Stimulated activated CD8-positive, alpha-beta memory T cell treated with anti-CD3 and anti-CD28 coated beads, Interleukin-7, amount 100 ng/mL, for 4 hours (primary cell): ENCODE measurements at places on chromosomes 16 and 17.

DNA sequence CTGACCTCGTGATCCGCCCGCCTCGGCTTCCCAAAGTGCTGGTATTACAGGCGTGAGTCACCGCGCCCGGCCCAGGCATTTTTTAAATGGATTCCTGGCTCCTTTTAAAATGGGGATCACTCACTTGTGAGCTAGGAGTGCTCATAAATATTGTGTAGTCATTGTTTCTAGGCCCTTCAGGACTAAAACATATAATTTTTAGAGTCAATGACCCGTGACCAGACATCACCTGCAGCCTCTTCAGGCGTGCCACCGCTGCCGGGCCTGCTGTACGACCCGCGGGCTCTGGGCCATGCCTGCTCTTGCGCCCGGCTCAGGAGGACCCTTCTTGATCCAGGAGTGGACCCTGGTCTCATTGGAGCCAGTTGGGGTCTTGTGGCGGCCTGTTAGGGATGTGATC is 30.8 kb downstream of the EFCAB5 start:
- no peak for DNase-seq

DNA sequence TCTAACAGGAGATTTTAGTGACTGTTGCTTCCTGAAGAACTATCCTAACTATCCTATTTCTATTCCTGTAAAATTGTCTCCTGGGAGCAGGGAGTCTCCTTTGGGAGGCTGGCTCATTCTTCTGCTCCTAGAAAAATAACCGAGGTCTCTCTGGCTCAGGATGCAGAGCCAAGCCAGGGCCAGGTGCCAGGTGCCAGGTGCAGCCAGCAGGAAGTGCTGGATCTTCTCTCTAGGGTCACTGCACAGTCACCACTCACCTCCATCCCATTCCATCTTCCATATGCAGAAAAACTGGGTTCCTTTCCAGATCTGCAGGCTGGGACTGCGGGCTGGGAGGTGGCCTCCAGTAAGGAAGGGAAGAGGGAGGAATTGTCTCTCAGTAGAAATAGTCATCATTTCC is 3.8 kb upstream of the TMC7 start:
- no peak for DNase-seq

DNA sequence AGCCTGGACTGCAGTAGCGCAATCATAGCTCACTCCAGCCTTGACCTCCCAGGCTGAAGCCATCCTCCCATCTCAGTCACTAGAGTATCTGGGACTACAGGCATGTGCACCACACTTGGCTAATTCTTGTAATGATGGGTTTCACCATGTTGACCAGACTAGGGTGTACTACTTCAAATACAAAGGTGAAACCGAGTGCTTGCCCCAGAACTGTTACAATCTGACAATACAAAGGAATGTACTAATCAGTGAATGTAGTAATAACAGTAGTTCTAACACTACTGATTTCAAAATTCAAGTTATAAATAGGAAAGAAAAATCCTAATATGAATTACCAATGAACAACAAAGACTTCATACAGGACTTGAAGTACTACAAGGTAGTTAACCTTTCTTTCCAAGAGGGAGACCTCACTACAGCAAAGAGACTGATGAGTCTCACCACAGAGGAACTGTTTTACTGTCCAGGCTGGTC is 24.4 kb downstream of the CRK start:
- DNase-seq, result no peak

DNA sequence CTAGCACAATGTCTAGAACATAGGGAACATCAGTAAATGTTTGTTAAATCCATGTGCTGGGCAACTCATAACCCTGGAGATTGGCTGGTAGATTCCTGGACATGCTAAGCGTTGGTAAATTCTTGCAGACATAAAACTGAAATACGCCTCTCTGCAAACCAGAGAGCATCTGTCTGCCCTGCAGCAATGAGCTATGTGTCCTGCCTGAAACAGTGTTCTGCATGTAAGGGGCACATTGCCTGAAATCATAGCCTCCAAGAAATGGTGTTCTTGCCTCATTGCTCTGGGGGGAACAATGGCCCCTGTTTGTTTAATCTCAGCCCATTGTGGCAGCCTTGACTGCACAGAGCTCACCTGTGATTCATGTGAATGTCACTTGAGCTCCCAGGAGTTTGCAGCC is 113.5 kb upstream of the CCL2 start:
- no peak for DNase-seq

- no peak for DNase-seq
Observed at GRCh38 chr17:31915456-31916100, 14.1 kb upstream of the UTP6 start.

GRCh38 chr17:66790501-66791061 is 44.3 kb upstream of the CACNG5 start:
- no peak for DNase-seq

- no peak for DNase-seq
Observed at GRCh38 chr17:44307387-44308186, 814 bp upstream of the RUNDC3A start.

GRCh38 chr17:796609-797008 is 14.5 kb downstream of the MRM3 start:
- no peak for DNase-seq

GRCh38 chr16:58492735-58493134 is 7.2 kb upstream of the NDRG4 start:
- DNase-seq, result no peak

DNA sequence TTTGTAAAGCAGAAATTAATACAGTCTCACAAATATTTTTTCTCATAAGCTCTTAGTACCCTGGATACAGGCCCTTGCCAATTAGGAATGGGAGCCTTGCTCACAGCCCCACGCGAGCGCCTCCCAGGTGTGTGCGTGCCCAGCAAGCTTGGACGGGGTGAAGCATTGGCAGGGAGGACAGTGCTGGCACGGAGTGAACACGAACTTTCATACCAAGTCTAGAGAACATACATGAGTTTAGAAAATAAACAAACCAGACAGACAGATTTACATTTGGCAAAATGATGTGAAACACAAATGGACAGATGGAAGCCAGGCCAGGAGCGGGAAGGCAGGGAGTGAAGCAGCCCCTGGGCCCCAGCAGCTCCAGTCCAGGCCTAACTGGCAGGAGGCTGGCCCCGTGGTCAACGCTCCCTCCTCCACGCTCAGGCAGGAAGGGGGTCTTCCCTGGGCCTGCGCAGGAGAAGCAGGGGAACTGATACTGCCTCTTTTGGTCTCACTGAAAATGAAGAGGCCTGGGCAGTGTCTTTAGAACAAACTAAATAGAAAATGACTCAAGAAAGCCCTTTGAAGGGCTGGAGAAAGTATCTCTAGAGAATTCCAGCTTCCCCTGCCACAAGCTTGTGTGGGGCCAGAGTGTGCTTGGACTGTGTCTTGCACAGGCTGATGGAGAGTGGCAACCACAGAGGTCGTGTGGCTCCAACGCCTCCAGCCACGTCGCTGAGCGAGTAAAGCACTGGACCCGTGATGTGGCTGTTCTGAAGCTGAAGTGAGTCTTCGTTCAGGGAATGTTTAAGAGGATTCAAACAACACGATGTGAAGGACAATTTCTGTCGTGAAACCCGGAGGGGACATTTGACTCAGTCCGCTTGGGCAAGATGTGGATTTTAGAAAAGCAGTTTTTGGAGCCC is 9.9 kb upstream of the FOXJ1 start:
- no peak for DNase-seq

GRCh38 chr17:46072998-46073397 is 73.9 kb downstream of the STH start:
- no peak for DNase-seq

DNA sequence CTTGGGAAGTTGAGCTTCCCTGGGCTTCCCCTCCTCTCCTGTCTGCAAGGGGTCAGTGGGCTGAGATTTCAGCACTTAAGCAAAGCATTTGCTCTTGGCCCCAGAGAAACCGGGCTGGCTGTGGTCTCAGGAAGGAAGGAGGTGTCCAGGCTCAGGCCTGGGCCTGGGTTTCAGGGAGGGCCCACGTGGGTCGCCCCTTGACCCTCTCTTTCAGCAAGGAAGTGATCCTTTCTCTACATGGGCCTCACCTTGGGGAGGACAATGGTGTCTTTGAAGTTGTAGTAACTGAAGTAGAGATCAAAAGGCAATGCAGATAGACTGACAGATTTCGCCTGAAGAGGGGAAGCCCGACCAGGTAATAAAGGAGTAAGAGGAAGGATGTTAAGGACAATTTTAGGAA is 2.7 kb downstream of the NOD2 start:
- DNase-seq, result no peak

GRCh38 chr17:40219594-40220338 is 662 bp downstream of the WIPF2 start:
- DNase-seq, result no peak

GRCh38 chr17:49508061-49508865 is 13.2 kb downstream of the NGFR start:
- DNase-seq, result no peak

DNA sequence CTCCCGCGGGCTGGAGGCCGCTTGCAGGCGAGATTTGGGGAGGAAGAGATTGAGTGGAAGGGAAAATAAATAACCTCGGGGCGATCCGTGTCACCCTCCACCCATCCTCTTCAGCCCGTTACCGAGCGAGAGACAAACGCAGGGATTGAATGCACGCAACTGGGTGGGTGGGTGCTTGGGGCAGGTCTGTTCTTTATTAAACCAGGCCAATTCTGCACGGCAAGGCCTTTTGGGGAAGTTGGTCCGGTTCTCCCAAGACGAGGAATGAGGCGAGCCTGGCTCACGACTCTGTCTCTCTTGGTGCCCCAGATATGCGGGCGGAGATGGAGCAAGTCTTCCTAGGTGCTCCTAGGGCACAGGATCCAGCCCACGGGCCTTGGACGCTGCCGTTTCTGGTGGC is 396 bp upstream of the HOXB7 start:
- no peak for DNase-seq

DNA sequence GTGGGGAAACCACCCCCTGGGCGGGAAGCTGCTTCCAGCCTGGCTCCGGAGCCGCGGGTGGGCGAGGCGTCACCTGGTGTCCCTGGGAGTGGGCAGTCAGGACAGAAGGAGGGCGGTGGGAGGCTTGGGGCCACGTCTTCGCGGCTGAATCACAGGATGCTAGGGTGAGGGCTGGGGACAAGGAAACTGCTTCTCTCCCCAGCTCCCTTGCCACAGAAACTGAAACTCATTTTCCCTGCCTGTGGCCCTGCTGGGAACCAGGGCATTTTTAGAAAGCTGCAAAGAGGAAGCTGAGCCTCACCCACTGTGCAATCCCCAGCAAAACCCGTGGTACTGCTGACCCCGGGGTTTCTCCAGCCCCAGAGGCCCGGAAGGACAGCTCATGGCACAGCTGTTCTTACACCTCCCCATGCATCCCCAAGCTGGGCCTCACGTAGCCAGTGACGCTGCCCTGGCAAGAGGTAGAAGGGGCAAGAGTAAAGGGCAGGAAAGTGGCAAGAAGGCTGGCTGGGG is 8.2 kb downstream of the RHBDF2 start:
- DNase-seq, result no peak

DNA sequence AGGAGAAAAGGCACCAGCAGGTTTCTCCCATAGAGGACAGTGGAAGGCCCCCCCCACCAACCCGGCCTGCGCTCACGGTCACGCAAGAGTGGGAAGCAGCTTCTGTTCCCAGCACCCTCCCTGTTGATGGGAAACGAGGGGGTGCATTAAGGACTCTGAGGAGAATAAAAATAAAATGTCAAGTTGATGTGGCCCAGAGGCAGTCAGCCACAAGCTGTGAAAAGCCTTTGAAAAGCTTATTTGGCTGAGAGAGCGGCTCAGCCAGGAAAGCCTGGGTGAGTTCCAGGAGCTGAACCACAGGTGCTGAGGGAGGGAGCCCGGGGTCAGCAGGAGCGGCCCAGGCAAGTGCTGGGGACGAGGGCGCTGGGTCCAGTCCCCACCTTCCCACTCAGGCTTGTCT is 26.9 kb upstream of the SPATA32 start:
- no peak for DNase-seq

DNA sequence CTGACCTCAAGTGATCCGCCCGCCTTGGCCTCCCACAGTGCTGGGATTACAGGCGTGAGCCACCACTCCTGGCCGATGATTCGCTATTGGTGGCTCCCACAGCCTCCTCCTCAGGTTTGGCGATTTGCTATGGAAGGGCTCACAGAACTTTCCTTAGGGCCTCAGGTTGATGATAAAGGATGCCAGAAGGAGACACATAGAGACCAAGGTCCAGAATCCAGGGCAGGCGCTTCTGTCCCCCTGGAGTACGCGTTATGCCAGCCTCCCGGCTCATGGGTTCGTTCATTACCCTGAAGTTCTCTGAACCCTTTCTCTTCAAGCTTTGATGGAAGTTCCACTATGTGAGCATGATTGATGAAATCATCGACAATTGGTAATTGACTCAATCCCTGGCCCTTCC is 19.9 kb downstream of the LGALS3BP start:
- DNase-seq, result no peak

GRCh38 chr16:9447195-9447551 is 355.7 kb downstream of the HAPSTR1 start:
- DNase-seq, result no peak

DNA sequence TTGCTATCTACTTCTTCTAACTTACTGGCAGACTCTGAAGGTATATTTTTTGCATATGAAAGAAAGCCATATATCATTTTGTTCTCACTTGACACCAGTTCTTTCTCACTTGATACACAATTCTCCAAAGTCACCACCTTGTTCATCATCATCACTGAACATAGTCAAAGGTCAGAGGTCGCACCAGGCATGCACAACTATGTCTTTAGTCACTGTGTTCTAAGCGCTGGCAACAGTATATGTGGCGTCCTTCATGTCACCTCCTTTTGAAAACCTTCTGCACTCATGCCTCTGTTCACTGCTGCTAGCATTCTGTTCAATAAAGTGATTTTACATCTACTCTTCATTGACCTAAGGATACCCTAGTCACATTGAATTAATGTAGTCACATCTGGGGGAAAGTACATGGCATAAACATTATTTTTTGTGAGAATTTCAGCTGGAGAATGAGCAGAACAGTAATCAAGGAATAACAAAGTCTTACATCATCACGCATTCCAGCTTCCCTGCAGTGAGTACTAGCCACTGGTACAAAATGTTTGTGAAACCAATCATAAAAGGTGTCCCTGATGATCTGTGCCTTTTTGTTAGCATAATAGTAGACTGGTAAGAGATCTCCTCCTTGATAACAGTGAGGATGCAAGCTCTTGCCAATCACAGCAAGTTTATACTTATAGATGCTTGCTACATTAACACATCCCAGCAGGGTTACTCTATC is 20.5 kb upstream of the TBX4 start:
- no peak for DNase-seq

- no peak for DNase-seq
Observed at GRCh38 chr16:54027558-54027957, 259.0 kb downstream of the IRX3 start.

DNA sequence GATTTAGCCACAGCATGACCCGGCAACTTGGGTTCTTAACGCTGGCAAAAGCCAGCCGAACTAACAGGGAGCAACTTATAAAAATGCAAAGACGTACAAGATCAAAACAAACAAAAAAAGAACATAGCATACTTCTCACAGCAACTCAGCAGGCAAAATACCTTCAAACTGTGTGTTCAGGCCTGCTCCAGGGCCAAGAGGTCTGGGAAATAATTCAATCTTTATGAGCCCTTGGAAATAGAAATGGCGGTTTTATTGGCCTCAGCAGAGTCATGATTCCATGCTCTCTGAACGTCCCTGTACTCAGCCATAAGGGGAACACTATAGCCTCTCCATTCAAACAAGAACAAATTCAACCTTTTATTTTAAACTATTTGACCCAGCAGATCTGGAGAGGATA is 101.3 kb upstream of the C17orf78 start:
- no peak for DNase-seq

GRCh38 chr17:47815106-47815918 is 6.3 kb downstream of the OSBPL7 start:
- DNase-seq, result no peak

GRCh38 chr17:42111871-42112551 is 503 bp downstream of the DHX58 start:
- DNase-seq, result no peak
